ENCODE measurements at places on chromosomes 3 and 15.

DNA sequence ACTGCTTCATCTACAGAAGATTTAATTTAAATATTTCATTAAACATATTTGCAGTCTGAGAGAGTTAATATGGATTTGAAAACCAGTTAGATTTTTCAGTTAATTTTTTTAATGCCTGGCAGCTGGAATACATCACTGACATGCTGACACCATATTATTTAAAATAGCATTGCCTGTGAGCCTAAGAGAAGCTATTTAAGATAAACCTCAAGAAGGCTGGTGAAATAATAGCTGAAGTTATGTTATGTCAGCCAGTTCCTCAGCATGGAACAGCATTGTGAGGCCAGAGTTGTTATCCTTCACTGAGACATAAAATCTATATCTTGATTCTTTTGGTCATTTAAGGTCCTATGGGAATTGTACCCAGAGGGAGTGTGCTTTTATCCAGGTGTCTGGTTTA is 705.2 kb downstream of the NAALADL2 start:
- DNase-seq, result no peak

DNA sequence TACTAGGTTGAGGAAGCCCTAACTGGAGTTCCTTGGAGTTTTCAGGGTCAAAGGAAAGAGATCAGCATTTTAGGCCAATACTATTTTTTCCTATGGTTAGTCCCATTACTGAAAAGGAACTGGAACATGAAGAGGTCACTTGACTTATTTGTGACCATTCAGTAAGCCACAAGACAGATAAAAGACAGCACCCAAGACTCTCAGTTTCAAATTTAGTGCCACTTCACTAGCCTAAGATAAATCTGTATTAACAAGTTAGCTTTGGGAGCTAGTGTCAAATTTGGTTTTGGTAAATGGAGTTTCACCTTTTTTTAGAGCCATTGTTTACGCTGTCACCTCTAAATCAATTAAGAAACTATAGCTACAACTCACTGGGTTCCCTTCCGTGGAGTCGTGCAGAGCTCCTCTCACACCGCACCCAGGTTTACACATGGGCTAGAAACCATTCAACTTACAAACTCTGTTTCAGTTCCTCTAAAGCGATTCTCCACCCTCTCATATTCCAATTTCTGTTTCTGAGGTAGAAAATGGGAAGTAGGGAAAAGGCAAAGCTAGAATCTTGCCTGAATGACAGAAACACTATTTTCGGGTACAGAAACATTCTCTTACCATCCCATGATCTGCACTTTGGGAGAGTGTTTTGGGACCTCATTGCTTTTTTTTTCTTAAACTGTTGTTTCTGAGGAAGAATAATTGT is 14.4 kb downstream of the CCDC32 start:
- DNase-seq, result no peak

DNA sequence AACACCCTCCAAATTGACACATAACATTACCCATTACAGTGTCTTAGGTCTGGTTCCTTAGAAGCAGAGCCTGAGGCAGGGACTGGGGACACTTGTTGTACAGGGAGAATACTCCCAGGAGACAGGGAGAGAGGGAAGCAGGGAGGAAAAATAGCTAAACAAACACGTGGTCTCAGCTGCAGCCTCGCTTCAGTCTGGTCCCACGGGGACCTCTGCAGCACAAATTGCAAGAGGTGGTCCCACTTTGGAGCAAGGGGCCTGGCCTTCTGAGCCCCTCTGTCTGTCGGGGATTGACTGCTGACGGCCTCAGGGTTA is 25.0 kb upstream of the PLA2G4D start:
- no peak for DNase-seq

DNA sequence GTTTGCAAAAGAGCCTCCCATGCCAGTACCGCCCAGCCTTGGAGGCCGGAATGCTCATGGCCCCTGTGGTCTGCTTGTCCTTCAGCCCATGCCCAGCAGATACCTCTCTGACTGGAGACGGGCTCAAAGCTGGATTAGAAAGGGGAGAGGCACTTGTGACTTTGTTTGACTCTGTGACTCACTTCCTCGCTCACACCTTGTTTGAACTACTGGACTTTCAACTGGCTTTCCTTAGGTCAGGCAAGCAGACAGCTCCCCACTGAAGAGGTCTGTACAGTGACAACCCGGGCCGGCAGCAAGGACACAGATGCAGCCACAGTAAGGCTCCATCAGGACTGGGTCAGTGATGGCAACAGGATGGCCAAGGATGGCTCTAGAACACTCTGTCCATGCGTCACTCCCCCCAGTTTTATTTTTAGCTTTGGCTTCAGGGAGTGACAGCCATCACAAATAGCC is 98.6 kb upstream of the ABHD17C start:
- no peak for DNase-seq

GRCh38 chr15:100029868-100030479 is 296.7 kb upstream of the LYSMD4 start:
- DNase-seq, result no peak

DNA sequence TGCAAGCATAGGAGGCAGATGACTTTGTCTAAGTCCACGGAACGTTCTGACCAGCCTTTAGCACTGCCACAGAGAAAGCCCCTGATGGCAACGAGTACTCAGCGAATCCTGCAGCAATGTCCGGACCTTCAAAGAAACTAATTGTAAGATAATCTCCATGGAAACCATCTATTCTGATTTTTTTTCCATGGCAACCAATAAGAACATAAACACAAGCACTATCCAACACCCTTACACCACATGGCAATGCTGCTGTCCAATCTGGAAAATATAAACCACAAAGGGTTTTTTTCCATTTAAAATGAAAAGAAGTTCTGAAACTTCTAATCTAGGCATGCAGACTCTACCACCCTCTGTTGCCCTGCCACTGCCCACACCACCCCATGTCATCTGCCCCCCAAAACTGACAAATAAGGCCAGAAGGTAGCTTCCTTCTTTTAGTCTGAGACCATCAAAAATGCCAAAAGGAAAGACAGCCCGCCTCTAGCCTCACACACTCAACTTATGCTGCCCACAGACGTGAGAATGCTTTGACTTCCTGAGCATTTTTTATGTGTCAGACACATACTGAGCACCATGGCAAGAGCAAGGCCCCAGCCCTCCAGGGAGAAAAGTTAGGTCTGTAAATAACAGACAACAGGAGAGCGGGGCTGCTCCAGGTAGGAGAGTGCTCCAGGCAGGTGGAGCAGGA is 44.5 kb downstream of the POC1A start:
- DNase-seq, result no peak

- DNase-seq, result no peak
These were observed 29.2 kb downstream of the AP3B2 start for GRCh38 chr15:82680200-82681102.

DNA sequence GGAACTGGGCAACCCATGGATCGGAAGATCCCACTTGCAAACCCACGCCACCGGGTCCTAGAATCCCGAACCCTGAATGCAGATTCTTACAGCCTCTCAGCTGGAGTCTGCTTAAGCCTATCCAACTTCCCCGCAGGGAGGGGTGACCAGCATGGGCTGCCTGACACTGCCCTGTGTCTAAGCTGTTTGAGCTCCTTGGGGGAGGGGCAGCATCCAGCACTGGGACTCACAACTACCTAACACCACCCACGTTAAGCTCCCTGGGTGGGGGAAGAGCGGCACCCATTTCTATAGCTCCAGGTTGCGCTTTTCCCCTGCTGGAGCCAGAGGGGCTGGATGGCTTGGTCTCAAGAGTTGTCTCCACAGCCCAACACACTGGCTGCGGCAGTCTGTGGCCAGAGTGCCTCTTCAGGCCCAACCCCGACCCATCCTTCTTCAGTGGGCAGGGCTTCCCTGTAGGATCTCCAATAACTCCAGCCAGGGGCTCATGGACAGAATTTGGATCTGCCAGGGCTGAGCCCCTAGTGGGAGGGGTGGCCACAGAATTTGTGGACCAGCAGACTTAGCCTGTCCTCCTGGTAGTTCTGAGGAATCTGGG is 649.2 kb downstream of the TUSC7 start:
- DNase-seq, result no peak

- no peak for DNase-seq
These were observed 185.7 kb downstream of the LPP start for GRCh38 chr3:188339410-188340295.

GRCh38 chr15:69146724-69147435 is 13.6 kb upstream of the GLCE start:
- no peak for DNase-seq

- no peak for DNase-seq
These were observed 7.2 kb downstream of the GXYLT2 start for GRCh38 chr3:72894976-72895552.

GRCh38 chr15:70127770-70128413 is 30.2 kb upstream of the TLE3 start:
- DNase-seq, result no peak

- DNase-seq, result no peak
These were observed 91.5 kb downstream of the SH3GL3 start for GRCh38 chr15:83538682-83539081.

GRCh38 chr3:25166016-25166415 is 262.0 kb upstream of the RARB start:
- DNase-seq, result no peak

DNA sequence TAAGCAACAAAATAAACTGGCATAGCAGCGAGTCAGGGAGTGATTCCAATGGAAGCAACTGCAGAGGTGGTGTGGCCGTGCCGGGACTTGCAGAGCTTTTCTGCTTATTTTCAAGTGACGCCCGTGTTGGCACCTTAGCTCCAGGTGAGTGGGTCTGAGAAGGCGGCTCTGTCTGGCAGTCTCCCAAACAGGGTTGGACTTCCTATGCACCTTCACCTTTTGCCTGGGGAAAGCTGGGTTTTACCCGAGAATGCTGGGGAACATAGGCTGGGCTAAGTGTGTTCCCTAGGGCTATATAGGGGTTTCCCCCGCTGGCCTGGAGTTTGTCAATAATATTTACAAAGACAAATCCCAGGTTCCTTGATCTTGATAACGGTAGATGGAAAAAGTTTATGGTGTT is 179.9 kb upstream of the TBL1XR1 start:
- DNase-seq, result no peak

- peak; percentile 10 for DNase-seq
These were observed 368.4 kb downstream of the MECOM start for GRCh38 chr3:169295126-169295525.

DNA sequence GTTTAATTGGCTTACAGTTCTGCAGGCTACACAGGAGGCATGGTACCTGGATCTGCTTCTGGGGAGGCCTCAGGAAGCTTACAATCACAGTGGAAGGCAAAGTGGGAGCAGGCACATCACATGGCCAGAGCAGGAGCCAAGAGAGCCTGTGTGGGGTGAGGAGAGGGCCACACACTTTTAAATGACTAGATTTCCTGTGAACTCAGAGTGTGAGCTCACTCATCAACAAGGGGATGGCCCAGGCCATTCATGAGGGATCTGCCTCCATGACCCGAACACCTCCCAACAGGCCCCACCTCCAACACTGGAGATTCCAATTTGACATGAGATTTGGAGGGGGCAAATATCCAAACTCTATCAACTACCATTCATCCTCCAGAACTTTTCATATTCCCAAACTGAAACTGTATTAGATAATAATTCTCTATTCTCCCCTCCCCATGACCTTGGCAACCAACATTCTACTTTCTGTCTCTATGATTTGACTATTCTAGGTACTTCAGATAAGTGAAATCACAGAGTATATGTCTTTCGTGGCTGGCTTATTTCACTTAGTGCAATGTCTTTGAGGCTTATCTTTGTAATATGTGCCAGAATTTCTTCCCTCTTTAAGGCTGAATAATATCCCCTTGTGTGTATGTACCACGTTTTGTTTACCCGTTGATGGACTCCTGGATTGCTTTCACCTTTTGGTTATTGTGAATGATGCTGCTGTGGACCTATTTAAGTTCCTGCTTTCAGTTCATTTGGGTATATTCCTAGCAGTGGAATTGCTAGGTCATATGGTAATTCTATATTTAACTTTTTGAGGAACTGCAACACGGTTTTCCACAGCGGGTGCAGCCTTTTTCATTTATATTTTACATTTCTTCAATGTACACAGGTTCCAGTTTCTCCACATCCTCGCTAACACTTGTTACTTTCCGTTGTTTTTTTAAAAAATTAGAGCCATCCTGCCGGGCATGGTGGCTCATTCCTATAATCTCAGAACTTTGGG is 43.8 kb downstream of the TKT start:
- DNase-seq, result no peak

DNA sequence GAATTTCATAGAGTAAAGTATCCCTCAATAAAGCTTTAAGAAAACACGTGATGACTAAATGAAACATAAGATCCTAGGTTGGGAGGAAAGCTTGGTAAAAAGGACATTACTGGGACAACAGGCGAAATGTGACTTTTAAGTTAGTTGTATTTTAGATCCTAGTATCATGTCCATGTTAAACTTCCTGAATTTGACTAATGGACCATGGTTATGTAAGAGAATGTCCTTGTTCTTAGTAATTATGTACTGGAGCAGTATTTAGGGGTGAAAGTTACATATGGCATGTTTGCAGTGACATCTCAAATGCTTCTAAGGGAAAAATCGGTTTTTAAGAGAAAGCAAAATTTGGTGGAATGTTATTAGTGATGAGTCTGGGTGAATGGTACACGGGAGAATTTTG is 69.6 kb downstream of the IQSEC1 start:
- DNase-seq, result no peak

DNA sequence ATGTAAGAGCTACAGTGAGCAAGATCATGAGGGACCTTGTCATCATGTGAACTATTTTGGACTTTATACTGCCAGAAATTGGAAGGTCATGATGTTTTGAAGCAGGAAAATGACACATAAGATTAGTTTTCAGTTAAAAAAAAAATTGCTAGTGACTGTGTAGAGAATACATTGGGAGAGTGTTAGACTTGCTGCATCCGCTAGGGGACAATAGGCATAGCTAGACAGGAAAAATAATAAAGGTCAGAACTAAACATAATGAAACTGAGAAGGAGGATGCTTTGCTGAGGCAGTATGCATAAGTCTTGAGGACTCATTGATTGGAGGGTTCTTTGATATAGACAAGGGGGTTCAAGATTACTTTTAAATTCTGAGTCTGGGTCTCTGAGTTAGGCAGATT is 275.8 kb upstream of the KCNH8 start:
- DNase-seq, result no peak

GRCh38 chr15:91032919-91033803 is 10.8 kb upstream of the VPS33B start:
- no peak for DNase-seq

DNA sequence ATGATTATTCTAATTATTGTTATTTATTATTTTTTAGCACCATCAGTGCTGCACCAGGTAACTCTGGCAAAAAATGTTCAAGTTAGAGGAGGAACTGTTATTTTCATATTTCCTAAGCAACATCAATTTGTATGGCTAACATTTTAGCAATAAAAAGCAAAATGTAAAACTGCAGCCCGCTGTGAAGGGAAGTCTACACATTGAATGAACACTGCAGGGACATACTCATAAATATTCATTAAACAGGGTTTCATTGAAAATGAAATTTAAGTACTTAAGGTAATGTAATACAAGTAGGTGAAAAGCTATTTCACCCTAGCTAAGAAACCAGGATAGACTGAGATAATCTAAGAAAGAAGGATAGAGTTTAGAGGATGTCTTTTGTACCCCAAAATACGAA is 532.7 kb downstream of the NLGN1 start:
- DNase-seq, result no peak

- no peak for DNase-seq
These were observed 77.3 kb downstream of the HMG20A start for GRCh38 chr15:77497942-77498361.

GRCh38 chr3:24164967-24165602 is 220.0 kb downstream of the NR1D2 start:
- DNase-seq, result no peak

GRCh38 chr3:16522834-16523233 is 9.3 kb upstream of the RFTN1 start:
- DNase-seq, result no peak

- DNase-seq, result no peak
These were observed 23.1 kb upstream of the RHO start for GRCh38 chr3:129505341-129505740.
